ENCODE measurements at places on chromosomes 7 and 10.

DNA sequence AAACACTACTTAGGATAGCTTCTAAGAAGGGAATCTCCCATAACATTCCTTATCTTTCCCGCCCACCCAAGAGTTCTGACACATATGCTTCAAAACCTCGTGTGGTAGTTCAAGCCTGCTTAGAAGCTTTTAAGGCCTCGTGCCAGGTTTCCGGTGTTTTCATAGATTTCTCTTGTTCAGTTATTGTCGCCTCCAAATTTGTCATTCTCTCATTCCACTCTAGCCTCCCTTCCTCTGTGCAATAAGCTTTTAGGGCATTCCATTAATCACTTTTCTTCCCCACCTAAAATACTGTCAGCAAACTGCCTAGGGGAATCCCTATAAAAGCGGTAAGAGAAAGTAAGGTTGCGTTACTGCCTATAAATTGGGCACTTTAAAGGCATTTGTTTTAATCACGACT, 718 bp upstream of the BPGM start:
- no peak for DNase-seq

GRCh38 chr7:47452295-47452694, 129.6 kb downstream of the TNS3 start:
- no peak for DNase-seq

- no peak for DNase-seq
Observed at GRCh38 chr10:35335133-35336083, 901 bp upstream of the CCNY start.

GRCh38 chr10:132395704-132396493, 1.1 kb upstream of the PWWP2B start:
- DNase-seq = no peak

- no peak for DNase-seq
Observed at GRCh38 chr7:104091242-104091641, 101.8 kb upstream of the RELN start.

DNA sequence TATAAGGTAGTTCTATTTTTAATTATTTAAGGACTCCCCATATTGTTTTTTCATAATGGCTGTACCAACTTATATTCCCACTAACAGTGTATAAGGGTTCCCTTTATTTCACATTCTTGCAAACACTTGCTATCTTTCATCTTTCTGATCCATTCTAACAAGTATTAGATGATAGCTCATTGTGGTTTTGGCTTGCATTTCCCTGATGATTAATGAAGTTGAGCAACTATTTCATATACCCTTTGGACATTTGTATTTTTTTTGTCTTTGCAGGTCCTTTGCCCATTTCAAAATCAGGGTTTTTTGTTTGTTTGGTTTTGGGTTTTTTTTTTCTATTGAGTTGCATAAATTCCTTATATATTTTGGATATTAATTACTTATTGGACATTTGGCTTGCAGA, 107.2 kb downstream of the EPC1 start:
- no peak for DNase-seq

DNA sequence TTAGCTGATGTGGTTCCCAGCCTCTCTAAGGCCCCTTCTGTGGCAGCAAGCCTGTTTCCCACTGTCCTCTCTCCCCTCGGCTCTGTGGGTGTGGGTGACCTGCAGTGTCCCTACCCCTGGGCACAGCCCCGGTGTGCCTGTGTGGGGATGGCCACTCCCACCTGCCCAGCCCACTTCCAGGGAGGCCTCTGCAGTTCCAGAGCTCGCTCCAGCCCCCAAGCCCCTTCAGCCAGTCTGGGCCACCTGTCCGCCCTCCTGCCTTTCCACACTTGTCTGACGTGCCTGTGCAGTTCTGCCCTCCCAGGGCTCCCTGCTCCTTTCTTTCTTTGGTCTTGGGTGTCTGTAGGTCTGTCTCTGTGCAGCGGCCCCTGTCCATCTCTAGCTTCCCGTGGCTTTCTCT, 127.0 kb upstream of the PPIF start:
- no peak for DNase-seq

GRCh38 chr10:11245095-11245479, 227.4 kb downstream of the CELF2 start:
- peak; percentile 72 for DNase-seq

- peak; percentile 100 for DNase-seq
Observed at GRCh38 chr7:41881331-41882130, 178.6 kb upstream of the INHBA start.

DNA sequence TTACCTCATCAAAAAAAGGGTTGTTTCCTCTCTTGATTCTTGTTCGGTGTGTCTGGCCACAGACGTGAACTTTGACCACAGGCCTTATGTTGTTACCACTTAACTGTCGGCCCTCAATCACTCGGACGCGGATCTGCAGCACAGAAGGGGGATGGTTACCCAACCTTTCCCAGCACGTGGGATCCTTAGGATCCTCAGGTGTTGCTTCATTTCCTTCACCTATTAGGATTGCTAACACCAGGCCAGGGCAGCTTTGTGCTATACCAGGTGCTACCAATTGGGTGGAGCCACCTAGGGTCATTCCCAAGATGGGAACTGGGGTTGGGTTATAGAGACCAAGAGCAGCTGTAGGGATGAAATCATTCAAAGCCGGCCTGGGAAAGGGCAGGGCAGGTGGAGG, 73.4 kb downstream of the MYOF start:
- peak; percentile 12 for DNase-seq

DNA sequence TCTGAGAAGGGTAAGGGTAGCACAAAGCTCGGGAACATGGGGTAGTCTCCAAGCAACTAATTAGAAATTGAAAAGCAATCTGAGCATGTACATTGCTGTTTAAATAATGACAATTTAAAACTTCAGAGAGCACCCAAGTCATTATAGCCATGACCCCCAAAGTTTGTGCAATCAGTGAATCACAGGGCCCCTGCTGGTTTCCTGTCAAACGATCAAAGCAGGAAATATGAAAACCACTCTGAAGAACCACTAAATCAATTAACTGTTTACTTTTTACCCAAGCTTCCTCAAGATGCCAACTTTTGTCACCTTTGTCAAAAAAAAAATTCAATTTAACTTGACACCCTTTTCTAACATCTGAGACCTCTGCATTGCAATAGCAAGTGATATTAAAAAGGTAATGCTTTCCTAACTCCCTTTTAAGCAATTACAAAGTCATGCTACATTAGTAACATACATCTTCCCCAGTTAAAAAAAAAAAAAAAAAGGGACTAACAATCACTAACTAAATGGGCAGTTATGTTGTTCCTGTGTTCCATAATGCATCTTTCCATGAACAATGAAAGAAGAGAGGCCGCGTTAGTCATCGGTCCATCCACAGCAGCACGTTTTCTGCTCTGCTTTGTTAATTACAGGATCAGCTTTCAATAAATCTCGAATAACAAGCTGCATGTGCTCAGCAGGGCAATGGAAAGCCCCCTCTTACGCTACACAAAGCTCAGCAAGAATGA, 80.6 kb downstream of the ETV1 start:
- DNase-seq = peak; percentile 75

DNA sequence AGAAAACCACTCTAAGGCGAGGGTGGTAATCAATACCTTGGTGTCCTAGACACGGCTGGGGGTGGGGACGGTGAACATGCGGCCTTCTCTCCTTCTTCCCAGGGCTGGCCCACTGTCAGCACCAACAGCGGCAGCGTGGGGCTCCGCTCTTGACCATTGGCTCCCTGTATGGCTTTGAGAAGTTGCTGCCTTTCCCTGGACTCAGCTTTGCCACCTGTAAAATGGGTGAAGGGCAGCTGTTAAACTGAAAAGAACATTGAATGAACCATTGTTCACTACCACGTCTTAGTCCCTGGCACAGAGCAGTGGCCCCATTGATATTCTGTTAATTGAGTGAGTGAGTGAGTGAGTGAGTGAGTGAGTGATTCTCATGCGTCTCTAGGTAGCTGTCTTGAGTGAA, 95.3 kb downstream of the ZMIZ1 start:
- no peak for DNase-seq

DNA sequence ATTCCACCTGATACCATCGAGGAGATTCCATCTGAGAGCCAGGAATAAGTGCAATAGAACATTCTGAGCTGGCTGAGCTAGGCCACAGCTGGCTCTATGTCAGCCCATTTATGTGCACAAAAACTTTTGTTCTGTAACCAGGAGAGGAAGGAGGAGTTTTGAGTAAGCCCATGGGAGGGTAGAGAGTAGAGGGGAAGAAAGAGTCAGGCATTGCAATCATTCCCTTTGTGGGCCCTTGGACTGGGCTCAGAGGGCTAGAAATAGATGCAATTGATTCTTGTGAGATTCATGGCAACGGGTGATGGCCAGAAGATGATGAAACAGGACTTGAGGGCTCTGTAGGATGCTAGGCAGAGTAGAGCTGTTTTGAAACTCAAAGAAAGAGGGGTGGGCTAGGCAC, 104.6 kb upstream of the KIF5B start:
- no peak for DNase-seq

GRCh38 chr7:113119429-113119828, 1.1 kb upstream of the SMIM30 start:
- no peak for DNase-seq

GRCh38 chr7:108132551-108133265, 2.5 kb upstream of the LAMB4 start:
- no peak for DNase-seq

GRCh38 chr10:92574548-92575261, 812 bp upstream of the IDE start:
- DNase-seq = peak; percentile 62

DNA sequence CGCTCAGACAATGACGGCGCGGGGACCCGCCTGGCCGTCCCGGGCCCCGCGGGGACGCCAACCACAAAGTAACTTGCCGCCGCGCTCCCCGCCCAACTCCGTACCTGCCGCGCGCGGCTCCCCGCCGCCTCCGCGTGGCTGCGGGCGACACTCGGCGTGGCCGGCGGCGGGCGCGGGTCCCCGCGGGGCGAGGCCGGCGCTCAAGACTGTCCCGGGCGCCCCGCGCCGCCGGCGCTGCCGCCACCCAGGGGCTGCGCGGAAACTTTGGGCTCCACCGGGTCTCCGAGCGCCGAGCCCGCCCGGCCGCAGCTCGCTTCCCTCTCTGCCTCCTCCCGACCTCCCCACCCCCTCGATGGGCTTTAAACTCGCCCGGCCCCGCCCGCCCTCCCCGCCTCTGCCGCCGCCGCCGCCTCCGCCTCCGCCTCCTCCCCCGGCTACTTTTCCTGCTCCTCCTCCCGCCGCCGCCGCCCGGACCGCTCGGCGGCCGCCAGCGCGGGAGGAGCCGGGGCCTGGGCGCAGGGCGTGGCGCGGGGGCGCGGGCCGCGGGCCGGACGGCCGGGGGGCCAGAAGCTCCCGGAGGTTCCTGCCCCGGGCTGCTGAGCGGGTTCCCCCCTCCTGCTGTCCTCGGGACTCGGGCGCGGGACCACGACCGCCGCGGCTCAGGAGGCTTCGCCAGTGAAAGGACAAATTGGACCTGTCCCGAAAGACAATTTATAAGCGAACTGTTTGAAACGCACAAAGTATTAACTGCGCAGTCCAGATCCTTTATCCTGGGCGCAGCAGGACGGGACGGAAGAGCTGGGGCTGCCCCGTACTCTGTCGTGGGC, 10.6 kb upstream of the GRB10 start:
- no peak for DNase-seq

DNA sequence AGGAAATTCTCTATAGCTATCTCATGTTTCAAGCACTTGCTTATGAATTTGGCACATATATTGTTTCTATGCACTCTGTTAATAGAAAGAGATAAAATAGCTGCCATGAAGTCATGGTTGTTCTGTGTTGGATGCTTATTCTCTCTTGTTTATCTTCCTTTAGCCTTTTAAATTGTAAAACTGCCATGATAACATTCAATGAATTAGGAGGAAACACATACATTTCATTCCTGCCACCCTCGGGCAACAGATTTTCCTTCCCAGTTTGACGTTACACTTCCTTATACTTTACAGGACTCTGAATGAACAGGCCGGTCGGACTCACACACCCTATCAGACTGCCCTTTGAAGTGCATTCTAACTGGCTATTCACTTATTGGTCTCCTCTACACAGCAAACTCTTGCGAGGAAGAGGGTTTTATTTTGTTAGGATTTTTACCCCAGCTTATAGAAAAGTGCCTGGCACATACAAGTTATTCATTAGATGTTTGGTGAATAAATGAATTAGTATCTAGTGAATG, 65.7 kb upstream of the FERD3L start:
- no peak for DNase-seq

DNA sequence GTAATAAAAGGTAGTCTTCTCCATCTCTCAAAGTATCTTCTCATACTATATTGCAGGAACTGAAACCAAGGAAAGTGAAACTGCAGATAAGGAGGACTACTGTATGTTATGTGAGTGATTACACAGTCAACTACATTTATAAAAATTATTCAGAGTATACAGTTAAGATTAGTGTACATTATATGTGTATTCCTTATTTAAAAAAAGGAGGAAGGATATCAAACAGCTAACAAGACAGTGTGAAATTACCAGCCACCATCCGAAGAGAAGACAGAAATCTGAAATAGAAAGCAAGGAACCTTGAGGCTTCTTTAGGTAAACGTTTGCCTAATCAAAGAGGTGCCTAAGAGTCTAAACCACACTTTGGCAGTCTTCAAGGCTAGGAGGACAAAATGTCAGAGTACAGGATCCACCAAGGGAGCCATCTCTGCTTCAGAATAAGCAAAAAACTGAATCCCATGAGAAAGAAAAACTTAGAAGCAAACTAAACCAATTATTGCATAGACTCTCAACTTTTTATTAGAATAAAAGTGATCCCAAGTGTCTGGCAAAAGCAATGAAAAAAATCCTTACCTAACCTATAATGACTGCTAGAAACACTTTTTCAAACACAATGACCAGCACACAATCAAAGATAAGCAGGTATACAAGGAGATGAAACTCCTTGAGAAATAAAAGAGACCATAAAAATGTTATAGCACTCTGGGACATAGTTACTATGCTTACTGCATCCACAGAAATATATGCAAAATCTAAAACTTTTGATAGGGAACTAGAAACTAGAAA, 6.4 kb downstream of the USP6NL start:
- DNase-seq = peak; percentile 16

DNA sequence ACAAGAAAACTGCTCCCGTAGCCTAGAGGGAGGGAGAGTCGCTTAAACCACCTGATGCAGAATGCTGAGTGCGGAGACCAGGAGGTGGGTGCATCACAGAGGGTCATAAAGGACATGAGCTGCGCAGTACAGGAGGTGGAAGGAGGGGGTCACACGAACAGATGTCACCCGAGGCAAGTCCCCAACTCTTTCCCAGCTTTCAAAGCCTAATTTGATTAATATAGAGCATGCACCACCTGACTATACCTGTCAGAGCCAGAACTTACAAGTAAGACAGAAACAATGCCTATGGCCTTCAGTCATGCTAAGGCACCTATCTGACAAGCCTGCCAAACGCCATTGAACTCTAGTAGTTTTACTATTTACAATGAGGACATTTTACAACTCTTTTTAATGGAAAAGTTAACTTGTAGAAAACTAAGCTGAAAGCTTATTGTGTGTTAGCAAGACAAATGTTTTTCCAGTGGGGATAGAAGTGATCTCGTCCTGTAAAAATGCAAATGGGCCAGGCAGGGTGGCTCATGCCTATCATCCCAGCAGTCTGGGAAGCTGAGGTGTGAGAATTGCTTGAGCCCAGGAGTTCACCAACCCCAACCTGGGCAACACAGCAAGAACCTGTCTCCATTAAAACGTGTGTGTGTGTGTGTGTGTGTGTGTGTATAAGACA, 1.1 kb upstream of the VOPP1 start:
- no peak for DNase-seq

GRCh38 chr7:120950539-120951308, at the start of gene ING3:
Gene ING3, plus strand, starts transcription at chr7:120950777. Its CDS starts 120 bp downstream, at chr7:120950897.
- peak; percentile 97 for DNase-seq

Measured in MV-4-11 (cell line).